ENCODE measurements at places on chromosomes 3 and 15.
A peak's percentile ranks its signal among the peaks of the same experiment; 100 is the strongest.

- no peak for DNase-seq
Observed at GRCh38 chr15:79051029-79051428, 39.6 kb downstream of the RASGRF1 start.

DNA sequence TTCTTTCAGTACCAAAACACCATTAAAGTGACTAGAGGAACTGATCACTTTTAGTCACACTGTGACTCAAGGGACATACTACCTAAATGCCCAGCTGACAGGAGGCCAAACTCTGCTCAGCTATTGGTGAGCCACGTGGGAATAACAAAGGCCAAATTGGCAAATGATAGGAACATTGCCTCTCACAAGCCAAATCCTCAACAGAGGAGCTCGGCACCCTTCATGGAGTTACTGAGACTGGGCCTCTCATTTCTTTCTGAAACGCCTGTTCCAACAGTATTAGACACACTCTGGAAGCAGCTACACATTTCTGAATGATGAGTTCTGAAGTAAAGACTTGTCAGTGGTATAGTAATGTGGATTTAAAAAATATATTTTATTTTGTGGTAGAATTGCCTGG lies 166.0 kb upstream of the COL8A1 start:
- no peak for DNase-seq

- no peak for DNase-seq
Observed at GRCh38 chr3:193621127-193621526, 28.1 kb downstream of the OPA1 start.

DNA sequence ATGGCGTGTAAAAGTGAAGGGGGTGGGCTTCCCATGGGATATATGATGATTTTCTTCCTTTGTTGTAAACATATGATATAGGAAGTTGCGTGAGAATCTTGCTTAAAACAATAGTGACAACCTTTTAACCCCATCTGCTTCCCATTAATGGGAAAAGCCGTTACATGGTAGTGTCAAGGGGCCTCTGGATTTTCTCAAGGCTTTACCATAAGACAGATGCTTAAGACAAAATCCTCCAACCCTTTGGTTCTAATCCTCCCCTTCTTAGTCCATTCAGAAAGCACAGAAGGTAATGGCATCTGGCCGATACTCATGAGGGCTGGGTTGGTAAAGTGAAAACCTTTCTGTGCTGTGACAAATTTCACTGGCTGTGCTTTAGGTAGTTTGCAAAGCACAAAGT lies 25.0 kb downstream of the DPH3 start:
- DNase-seq: no peak

DNA sequence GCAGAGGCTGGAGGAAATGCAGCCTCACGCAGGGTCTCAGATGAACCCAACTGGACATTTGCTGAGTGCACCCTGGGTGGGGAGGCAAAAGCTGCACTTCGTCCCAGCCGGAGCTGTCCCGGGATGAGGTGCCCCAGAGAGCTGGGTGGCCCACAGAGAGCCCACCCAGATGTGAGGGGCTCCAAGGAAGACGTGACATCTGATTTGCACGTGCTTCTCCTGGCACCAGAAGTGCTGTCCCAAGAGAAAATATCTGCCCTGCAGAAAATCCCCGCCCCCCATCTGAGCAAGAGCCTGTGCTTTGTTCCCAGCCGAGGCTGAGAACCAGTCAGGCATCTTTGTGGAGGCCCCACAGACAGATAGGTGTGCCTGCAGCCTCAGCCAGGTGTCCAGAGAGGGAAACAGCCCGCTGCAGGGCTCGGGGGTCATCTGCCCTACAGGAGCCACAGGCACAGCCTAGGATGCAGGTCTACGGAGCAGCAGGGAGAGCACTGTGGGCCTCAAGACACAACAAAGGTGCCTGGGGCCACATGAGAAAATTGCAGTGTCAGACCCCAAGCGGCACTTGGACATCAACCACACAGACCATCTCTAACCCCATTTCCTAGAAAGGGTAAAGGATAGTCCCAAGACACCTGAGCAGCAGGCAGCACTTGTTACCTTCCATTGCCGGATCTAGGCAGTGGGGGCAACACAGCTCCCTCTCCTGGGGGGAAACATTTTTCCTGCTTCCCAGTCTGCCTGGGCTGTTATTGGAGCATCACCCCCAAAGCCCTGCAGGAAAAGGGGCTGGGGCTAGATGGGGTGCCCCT lies 5.8 kb downstream of the TMIE start:
- no peak for DNase-seq

- DNase-seq: no peak
Observed at GRCh38 chr3:160012108-160012507, 23.5 kb downstream of the IL12A start.

DNA sequence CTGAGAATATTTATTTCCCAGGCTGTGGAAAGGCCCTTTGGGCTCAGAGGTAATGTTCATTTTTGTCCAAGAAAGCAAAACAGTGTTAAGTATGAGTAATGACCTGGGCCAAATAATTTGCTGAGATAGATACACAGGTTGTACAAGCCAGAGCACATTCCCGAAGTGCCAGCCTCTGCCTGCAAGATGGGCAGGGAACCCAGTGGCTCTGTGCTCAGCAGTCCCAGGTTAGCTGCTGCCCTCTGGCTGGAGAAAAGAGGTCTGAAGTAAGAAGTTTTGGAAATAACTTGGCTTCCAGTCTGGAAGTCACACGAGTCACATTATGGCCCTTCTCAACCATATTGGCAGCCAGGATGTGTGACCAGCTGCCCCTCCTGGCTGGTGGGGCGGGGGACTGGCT lies 20.2 kb downstream of the MYZAP start:
- no peak for DNase-seq

- no peak for DNase-seq
Observed at GRCh38 chr3:141853081-141853601, 23.3 kb upstream of the ATP1B3 start.

DNA sequence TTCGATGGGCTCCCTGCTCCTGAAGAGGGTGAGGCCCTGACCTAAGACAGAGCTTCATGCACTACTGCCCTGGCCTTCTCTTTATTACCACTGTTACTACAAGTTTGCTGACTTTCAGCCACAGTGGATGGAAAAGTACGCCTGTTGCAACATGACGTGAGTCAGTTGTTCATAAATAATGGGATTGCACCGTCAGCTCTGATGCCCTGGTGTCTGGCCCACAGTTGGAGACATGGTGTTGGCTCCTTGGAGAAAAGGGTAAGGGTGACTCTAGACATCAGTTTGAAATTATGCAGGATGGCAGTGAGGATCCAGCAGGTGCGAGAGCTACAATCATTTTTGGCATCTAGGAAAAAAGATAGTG lies 5.5 kb downstream of the PAQR5 start:
- DNase-seq: no peak

- DNase-seq: peak; percentile 25
Observed at GRCh38 chr3:146160321-146160963, 542 bp downstream of the PLOD2 start.

GRCh38 chr15:64903326-64903950 lies 8.3 kb upstream of the ANKDD1A start:
- no peak for DNase-seq

- DNase-seq: no peak
Observed at GRCh38 chr3:182148360-182148759, 436.6 kb downstream of the SOX2 start.

GRCh38 chr15:25180606-25181292 lies 226.0 kb downstream of the SNRPN start:
- no peak for DNase-seq

DNA sequence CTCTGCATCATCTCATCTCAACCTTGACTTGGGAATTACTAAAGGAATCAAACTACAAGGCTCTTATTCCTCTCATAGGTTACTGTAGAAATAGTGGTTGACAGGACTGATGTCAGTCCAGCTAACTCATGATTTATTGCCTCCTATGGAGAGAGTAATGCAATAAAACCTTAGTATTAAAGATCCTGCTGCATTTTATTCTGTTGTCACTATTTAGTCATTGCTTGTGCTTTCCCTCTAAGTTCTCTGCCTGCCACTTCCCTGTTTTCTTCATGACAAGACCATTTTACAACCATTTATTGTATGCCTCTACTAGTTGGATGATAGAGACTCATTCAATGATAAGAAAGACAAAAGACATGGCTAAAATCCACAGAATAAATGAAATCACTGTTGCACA lies 134.1 kb upstream of the GRM7 start:
- DNase-seq: no peak

GRCh38 chr3:157239082-157239704 lies 79.2 kb upstream of the CCNL1 start:
- peak; percentile 13 for DNase-seq

DNA sequence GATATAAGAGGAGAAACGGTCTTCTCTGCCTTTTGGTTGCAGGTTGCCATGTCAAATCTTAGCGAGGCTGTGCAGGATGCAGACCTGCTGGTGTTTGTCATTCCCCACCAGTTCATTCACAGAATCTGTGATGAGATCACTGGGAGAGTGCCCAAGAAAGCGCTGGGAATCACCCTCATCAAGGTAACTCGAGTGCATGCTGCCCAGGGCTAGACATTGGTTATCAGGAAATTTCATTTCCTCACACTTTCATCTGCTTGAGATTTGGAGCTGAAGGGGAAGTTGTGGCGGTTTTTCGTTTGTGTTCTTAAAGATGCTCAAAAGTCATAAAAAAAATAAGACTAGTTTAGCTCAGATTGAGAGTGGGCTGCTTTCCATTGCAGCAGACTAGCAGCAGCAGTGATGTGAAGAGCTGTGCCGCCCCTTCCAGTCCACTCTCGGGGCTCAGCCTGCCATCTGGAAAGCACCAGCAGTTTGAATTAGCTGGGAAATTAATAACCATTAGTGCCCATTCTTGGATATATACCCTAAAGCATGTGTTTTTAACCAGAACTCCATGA lies 32.2 kb downstream of the GPD1L start:
- DNase-seq: no peak

DNA sequence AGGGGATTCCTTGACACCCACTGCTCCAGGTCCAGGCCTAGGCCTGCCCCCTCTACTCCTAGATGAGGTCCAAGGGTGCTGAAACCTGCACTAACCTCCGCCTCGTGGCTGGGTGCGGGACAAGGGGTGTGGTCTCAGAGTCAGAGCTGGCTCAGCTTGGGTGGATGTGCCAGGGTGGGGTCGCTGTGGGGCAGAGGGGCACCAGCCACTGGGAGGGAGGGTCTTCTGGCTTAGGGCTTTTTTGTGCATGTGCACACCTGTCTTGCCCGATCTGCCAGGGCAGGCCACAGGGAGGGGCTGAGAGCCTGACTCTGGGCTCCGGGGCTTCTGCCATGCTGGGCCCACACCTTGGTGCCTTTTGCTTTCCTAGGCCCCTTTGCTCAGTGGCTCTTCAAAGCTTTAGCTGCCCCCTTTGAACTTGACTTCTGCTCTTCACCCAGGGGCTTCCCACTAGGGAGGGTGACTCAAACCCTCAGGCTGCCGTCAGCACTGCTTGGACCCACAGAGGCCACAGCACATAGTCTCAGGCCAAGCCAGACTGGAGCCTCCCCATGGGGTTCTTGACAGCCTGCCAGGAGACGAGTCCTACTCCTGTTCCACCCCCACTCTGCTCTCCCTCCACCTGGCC lies 73.0 kb downstream of the KLF13 start:
- DNase-seq: no peak

DNA sequence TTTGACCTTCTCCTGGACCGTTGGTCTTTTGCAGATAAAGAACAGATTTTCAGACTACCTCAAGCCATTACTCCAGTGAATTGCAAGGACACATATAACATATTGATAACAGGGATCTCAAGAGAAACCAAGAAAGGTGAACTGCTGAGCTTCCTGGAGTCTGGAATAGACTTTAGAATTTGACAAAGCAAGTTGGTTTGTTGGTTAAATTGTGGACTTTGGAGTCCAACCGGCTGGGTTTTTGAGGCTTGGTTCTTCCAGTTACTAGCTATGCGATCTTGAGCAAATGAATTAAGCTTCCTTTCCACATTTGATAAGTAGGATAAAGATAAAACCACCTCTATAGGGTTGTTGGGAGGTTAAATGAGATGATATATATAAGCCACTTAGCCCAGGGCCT lies 233.1 kb downstream of the SHQ1 start:
- no peak for DNase-seq

GRCh38 chr15:41944313-41944940 lies 27.9 kb downstream of the EHD4 start:
- DNase-seq: no peak

DNA sequence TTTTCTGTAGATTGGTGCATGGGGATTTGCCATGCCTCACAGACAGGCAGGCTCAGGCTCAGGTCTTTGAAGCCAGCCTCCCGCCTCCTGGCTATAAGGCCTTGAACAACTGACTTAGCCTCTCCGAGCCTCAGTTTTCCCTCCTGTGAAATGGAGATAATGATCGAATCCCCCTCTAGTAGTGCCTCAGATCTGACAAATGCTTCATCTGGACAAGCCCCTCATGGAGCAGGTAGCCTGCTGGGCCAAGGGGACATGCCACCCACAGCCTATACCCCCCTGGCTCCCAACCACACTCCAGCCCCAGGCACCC lies 68.1 kb upstream of the LCTL start:
- DNase-seq: no peak

- DNase-seq: no peak
Observed at GRCh38 chr3:8567784-8568575, 66.4 kb downstream of the LMCD1 start.

GRCh38 chr3:138186803-138187295 lies 252 bp upstream of the ARMC8 start:
- peak; percentile 83 for DNase-seq

DNA sequence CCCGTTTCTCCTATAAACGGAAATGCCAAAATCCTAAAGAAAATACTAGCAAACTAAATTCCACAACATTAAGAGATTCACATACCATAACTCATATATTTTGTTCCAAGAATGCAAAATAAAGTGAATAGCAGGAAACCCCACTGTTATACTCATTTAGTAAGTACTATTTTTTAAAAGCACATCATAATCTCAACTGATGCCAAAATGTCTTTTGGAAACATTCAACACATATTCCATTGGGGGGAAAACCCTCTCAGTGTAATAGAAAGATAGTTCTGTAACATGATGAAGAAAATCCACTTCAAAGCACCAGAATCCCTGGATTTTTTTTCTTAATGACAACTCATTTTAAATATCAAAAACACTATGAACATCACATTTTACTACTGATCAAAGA lies 93.0 kb upstream of the EIF1B start:
- DNase-seq: no peak

- peak; percentile 90 for DNase-seq
Observed at GRCh38 chr15:76336254-76337058, at the start of gene ISL2. Gene ISL2 (plus strand): TSS chr15:76336773. CDS start chr15:76336884, 111 bp downstream.

- no peak for DNase-seq
Observed at GRCh38 chr15:75648156-75649000, 666 bp downstream of the SNX33 start.

DNA sequence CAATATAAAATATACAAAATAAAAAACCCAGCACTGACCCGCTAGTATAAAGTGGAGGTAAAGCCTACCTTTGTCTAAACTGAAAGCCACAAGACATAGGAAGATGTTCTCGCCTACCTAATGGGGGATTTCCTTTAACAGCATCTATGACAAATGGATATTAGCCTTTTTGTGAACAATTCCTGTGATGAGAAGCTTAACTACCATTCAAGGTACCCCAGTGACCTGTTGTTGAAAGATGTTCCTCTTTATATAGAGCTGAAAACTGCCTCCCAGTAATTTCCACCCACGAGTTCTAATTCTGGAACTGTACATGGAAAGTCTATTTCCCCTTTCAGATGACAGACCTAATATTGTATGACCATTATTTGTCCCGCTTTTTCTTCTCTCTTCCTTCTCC lies 109.8 kb upstream of the RASGRP1 start:
- no peak for DNase-seq
